ENCODE measurements at places on chromosomes 2 and 18. TPM values are rescaled to one million over a fixed set of nuclear protein-coding genes. Genes with fewer than 3 reads are reported as not detected.

Gene DSG1
- not detected for total RNA-seq

Gene PRKAG3
- 0.52 TPM for total RNA-seq

Gene CD226
- 0.69 TPM for total RNA-seq

Gene KIF1A
- total RNA-seq: 0.33 TPM

Gene RAPGEF4
- 5.0 TPM for total RNA-seq

Gene LRATD1
- total RNA-seq: 0.07 TPM

Gene CNTNAP5
- not detected for total RNA-seq

Gene DCC
- total RNA-seq: not detected

Gene ANKRD62
- total RNA-seq: not detected

Gene C18orf54
- total RNA-seq: 2.7 TPM

Gene ASXL3
- under 0.01 TPM for total RNA-seq

Gene SNORC
- total RNA-seq: 1.6 TPM

Gene C2orf72
- 6.3 TPM for total RNA-seq

Gene ST8SIA3
- not detected for total RNA-seq

Gene SERPINB4
- not detected for total RNA-seq

Gene TSPYL6
- total RNA-seq: not detected

Gene FEV
- total RNA-seq: not detected

Gene ZNF396
- 3.5 TPM for total RNA-seq

Gene PROKR1
- total RNA-seq: not detected

Gene TUBB8B
- total RNA-seq: not detected

Gene OSBPL1A
- total RNA-seq: 38.6 TPM

Gene LIMS4
- total RNA-seq: 3.1 TPM

Gene IL36A
- not detected for total RNA-seq

Gene CXCR4
- 2.0 TPM for total RNA-seq

Gene ADI1
- 34.9 TPM for total RNA-seq

Gene IL1RL2
- 1.6 TPM for total RNA-seq

Gene LYG1
- 0.59 TPM for total RNA-seq

Gene PAX8
- 1.6 TPM for total RNA-seq

Gene ADAM23
- 28.9 TPM for total RNA-seq

Gene VAMP8
- total RNA-seq: 0.33 TPM

Gene ABCB11
- 0.13 TPM for total RNA-seq

Gene ECEL1
- total RNA-seq: not detected

Gene CHN1
- 9.6 TPM for total RNA-seq

Gene TRAPPC12
- total RNA-seq: 76.1 TPM

Gene CASP10
- 6.8 TPM for total RNA-seq

Gene TMEM87B
- 29.4 TPM for total RNA-seq

Gene LRRC30
- not detected for total RNA-seq

Gene CDC42EP3
- 30.0 TPM for total RNA-seq

Gene MOGAT1
- total RNA-seq: not detected

Data from smooth muscle cell of the pulmonary artery (primary cell).